Stimulated activated naive CD8-positive, alpha-beta T cell treated with anti-CD3 and anti-CD28 coated beads, Interleukin-15, amount 100 ng/mL, for 72 hours (primary cell): ENCODE measurements at places on chromosomes 4 and X.
A peak's percentile ranks its signal among the peaks of the same experiment; 100 is the strongest.

- no peak for DNase-seq
Measured at GRCh38 chr4:15427161-15427560, 672 bp upstream of the C1QTNF7 start.

- DNase-seq, result no peak
Measured at GRCh38 chr4:122906859-122907305, 15.5 kb downstream of the NUDT6 start.

DNA sequence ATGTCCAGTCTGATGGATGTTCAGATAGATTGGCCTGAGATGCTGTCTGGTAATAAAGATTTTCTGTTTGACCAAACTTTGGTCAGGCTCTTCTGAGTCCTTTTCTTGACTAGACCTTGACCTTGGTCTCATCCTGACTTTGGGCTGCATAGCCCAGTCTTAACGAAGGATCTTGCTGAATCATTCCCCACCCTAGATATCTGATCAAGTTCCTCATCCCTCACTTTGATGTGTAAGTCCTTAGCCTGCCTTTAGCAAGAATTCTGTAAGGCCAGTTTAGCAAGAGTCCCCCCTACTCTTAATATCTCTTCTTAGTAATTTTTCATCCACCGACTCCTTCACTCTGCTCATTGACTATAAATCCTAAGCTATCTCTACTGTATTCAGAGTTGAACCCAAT lies 244.4 kb upstream of the JADE1 start:
- DNase-seq, result no peak

DNA sequence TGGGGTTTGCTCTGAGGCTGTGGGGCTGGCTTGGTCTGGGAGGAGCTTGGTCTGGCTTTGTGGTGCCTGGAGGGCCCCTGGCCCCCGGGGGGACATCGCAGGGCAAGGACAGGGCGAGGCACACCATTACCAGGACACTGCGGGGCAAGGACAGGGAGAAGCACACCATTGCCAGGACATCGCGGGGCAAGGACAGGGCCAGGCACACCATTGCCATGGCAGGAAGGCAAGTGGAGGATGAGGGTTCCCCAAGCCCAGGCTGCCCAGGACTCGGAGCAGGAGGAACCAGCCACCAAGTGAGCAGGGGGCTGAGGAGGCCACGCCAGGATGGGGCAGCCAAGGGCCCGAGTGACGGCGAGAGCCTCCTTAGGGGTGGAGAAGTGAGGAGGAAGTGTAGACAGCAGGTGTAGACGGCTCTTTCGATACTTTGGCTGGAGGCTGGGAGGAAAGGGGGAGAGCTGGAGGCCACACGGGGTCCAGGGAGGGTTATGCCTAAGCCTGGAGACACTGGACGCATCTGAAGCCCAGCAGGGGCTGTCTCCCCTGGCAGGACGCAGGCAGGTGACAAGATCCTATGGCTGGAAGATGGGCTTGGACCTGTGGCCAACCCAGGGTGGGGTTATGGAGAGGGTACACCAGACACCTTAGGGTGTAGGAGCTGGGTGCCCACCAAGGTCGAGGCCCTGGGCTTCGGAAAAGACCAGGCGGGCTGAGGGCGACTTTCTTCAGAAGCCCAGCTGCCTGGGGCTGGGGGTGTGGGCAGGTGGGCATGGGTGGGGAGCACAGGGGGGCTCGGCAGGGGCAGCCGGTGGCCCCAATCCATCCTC lies 7.3 kb downstream of the NKX1-1 start:
- DNase-seq, result no peak

DNA sequence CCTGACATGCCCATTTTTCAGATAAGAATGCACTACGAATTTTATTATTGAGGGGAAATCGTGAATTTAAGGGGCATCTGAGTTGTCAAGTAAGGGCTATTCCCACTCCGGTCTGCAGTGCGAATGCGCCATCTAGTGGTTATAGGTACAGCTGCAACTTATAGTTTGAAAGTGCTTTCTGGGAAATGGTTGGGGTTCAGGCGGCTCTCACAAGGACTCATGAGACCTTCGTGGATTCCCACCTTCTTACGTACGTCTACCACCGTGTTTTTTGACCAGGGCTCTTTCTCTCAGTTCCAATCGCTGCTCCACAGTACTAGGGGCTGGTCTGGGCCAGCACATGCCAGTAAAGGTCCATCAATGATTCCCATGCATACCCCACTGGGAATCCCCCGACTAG lies 12.3 kb downstream of the MSL3 start:
- DNase-seq, result no peak

- DNase-seq, result no peak
Measured at GRCh38 chrX:123525123-123525725, 207.6 kb downstream of the THOC2 start.

DNA sequence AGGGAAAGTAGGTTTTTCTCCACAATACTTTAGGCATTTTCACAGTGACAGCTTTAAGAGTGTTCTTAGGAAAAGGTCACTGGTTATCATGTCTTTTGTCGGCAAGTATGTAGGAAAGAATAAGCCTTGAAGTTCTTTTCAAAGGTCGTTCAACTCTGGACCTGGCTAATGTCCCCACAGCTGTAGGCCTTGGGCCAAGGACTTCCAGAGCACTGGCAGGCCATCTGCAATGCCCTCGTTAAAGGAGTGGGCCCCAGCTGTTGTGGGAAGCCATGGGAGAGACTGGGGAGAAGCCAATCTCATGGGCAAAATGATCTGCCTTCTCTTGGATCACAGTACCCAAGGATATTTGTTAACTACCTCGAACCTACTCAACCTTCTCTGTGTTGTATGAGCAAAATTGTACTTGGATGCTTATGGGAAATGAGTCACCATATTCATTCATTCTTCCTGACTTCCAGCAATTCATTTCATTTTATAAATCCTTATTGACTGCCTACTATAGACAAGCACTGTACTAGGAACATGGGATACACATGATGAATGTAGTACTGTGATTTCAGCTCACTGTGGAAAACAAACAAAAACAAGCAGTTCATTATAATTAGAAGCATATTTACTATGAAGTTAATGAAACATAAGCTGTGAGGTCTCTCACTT lies 141.1 kb upstream of the KIT start:
- DNase-seq, result no peak

DNA sequence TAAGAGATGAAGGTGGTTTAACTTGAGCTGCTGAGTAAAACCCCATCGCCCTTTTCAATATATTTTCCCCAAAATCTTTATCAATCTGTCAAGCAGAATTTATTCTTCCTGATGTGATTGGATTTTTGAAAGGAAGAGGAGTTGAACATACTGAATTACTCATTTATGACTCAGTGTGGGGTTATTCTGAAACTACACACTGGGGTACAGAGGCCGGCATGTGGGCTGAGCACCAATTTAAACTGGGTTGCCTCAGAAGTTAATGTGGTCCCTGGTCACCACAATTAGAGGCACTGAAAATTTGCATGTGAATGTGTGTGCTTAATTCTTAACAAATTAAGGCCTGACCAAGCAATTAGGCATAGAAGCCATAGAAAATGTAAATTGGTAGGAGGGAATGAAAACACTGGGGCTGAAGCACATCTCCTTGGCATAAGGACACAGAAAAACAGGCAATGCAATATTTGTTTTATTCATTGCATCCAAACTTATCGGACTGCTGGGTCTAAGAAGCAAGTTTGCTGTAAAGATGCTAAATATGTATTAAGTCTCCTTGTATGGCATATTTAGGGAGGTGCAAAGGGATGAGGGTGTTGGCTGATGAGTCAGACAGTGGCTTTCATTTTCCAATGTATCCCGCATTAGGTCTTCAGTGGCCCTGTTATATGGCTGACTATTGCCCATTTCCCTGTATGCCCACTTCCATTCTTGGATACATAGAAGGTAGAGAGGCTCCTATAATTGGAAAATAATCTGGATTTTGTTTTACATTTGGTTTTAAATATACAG lies 170.9 kb downstream of the IL15 start:
- no peak for DNase-seq

DNA sequence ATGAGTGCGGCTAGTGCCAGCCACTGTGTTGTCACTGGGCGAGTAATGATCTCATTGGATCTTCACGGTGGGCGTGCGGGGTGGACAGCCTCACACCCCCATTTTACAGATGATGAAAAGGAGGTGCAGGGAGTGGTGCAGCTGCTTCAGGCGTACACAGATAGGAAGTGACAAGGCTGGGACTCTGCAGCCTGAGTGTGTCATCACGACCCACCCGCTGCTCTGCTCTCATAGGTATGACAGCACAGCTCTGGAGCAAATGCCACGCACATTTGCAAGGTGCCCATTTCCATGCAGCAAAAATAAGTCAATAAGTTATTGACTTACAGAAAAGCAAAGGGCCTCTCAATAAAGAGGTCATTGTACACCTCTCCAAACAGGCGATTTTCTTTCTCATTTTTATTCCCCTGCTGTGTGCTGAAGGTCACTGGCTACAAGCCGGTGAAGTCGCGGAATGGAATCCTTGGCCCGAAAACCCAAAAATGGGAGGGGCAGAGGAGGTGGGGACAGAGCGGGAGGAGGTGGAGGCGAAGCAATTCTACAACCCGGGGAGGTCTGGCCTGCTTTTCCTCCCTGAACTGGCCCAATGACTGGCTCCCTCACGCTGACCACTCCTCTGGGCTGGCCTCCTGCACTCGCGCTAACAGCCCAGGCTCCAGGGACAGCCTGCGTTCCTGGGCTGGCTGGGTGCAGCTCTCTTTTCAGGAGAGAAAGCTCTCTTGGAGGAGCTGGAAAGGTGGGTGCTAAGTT lies at the start of gene SOD3:
Gene SOD3, plus strand, starts transcription at position 658 of the 750 bp plus-strand sequence. CDS start 3,949 bp downstream, outside the sequence.
- no peak for DNase-seq

DNA sequence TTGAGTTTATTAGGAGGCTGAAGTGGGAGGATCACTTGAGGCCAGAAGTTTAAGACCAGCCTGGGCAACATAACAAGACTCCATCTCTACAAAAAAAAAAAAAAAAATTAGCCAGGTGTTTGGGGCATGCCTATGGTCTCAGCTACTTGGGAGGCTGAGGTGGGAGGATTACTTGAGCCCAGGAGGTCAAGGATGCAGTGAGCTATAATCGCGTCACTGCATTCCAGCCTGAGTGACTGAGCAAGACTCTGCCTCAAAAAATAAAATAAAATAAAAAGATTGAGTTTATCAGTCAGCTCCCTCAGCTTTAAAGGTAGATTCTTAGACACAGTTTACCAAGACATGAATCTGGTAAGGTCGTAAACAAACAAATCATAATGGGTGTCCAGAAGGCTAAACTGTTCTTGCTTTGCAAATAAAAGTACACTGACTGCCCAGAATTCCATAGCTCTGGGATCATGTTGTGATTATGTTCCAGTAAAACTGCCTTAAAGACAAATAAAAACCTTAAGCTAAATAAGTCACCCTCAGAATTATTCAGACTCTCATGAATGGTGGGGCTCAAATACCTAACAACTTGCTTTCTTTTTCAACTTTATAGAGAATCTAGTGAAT lies 18.7 kb downstream of the APOO start:
- DNase-seq, result no peak

GRCh38 chrX:12360383-12360782 lies 222.1 kb downstream of the FRMPD4 start:
- no peak for DNase-seq

DNA sequence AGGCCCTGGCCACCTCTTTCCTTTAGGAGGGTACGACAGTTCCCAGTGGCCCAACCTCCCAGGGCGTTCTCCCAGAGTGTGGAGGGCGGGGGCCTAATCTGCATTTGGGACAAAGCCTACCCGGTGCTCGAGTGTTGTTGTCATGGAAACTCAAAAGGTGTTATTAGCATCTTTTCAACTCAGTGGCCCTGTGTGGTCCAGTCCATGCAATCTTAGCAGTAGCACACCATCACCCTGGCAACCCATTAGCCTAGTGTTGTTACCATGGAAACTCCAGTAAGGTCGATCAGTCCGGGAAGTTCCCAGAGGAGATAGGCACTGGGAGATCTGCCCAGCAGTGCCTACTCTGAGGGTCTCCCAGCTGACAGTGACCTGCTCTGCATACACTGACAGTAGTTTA lies 20.2 kb downstream of the APLN start:
- DNase-seq, result no peak

DNA sequence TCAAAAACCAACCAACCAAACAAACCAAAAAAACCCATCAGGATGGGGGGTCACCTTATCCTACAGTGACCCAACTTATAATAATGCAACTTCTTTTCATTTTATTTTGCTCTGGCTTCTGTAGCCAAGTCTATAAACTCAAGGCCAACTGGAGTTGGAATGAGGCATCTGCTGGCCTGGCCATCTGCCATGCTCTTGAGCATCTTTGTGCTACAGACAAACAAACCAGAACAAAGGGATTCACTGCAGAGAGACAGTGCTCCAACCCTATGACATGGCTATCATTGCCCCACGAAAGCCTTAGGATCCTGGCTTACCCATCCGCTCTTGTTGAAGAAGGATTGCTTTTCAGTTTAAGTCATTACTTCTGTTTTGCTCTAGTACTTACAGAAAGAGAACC lies 49.2 kb upstream of the SCRG1 start:
- DNase-seq, result no peak

DNA sequence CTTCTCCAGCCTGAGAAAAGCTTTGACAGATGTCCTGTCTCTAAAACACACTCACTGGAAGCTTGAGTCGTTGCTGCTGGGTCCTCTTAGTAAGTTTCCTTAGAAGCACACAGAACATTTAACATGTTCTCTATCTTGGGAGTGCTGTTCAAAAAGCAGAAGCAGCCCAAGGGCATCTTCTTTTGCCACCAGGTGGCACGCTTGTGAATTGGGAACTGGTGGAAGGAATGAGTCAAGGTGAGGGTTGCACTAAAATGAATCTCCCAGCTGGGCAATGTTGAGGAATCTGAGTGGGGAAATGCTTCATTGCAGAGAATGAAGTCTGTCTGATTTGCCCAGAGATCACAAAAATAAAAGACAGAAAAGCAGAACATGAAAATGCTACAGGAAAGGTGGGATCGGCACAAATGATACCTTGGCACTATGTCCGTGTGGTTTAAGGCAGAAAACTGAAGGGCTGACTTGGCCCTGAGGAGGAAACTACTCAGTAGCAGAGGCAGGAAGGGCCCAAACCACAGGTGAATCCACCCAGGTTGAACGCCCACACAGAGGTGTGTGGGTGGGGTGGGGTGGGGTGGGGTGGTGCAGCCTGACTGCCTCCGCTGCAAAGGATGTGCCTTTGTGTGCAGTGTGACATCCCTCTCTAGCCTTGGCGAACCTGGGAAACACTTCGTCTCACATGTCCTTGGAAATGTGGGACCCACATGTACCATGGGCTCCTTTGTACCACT lies 26.0 kb downstream of the KIT start:
- DNase-seq, result peak; percentile 46

- no peak for DNase-seq
Measured at GRCh38 chr4:16609170-16609758, 289.2 kb downstream of the LDB2 start.

- no peak for DNase-seq
Measured at GRCh38 chrX:40720792-40721191, 14.6 kb downstream of the MED14 start.

DNA sequence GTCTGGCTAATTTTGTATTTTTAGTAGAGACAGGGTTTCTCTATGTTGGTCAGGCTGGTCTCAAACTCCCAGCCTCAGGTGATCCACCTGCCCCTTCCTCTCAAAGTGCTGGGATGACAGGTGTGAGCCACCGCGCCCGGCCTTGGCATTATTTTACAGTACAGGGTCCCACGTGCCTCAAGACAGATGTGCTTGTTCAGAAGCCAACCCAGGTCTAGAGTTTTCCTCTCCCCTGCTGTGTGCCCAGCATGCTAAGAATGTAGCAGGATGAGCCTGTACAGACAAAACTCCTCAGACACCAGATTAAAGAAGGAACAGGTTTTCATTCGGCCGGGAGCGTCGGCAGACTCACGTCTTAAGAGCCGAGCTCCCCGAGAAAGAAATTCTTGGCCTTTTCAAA lies 42.2 kb downstream of the CRLF2 start:
- DNase-seq, result no peak
